ENCODE measurements at places on chromosomes 2 and 18.

- no peak for DNase-seq
Observed at GRCh38 chr2:64296695-64297346, 152.6 kb upstream of the PELI1 start.

GRCh38 chr2:166513952-166514351, 19.9 kb upstream of the SCN7A start:
- DNase-seq, result no peak

DNA sequence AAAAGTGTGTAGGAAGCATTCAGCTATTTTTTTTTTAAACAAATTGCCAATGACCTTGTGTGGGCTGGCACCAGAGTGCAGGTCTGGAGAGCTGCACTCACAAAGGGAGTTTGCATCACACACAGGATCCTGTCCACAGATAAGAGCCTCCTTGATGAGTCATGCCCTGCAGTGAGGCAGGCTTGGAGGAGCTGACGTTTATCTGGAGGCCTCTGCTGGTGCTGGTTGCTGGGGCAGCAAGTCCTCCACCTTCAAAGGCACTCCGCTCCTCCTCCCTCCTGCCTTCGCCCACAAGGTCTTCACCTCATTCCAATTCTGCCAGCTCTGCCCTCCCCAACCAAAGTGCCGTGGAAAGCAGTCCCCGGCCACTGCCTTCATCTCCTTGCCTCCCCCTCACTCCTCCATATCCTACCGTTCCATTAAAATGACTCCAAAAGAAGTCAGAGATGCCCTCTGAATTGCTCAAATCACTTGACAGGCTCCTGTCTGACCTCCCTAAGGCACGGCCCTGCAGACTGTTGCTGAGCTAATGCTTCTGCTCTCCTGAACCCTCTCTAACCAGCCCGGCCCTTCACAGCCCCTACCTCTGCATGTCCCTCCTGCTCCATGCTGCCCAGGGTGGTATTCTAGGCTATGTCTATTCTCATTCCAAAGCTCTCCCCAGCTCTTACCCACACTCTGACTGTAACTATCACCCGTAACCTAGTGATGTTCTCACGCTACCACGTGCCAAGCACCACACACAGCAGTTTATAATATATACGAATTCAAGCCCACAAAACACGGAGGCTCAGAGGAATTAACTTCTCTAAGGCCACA, 30.9 kb downstream of the LONRF2 start:
- peak; percentile 87 for DNase-seq

- no peak for DNase-seq
Observed at GRCh38 chr2:166671235-166671634, 177.2 kb upstream of the SCN7A start.

DNA sequence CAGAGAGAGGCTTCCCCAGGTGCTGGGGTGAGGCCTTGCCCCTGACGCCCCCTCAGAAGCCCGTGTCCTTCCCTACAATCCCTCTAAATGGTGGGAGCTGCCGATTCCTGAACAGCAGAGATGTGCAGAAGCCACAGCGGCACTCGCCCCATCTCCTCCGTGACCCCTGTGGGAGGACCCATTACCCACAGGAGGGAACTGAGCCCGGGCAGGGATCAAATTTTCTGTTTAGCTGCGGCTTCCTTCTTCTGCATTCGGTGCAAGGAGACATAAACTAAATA, 181.2 kb upstream of the RAB6C start:
- DNase-seq, result no peak

- DNase-seq, result no peak
Observed at GRCh38 chr18:48044944-48045343, 114.5 kb upstream of the SMAD2 start.

DNA sequence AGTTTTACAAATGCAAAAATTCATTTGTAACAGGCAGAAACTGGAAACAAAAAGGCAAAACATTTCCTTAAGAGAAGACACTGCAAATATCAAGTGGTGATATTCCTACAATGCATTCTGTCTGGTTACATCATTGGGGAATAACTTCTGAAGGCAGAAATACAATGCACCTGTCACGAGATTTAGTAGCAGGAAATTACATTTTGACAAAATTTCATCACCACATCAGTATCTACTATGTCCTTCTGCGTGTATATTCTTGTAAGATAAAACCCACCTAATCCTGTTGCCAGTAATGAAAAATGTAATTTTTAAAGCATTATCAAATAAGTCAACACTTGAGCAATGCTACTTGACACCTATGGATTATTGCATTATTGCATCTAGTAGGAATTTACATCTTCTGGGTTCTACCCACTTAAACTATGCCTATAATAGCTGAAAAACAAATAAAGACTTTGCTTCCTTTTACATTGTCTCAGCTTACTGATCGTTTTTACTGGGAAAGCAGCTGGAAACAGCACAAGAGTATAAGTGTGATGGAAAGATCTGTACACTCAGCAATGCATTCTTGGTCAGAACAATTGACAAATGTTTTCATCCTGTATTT, 59.5 kb downstream of the IRS1 start:
- no peak for DNase-seq

GRCh38 chr2:121359170-121359569, 74.2 kb upstream of the TFCP2L1 start:
- DNase-seq, result no peak

DNA sequence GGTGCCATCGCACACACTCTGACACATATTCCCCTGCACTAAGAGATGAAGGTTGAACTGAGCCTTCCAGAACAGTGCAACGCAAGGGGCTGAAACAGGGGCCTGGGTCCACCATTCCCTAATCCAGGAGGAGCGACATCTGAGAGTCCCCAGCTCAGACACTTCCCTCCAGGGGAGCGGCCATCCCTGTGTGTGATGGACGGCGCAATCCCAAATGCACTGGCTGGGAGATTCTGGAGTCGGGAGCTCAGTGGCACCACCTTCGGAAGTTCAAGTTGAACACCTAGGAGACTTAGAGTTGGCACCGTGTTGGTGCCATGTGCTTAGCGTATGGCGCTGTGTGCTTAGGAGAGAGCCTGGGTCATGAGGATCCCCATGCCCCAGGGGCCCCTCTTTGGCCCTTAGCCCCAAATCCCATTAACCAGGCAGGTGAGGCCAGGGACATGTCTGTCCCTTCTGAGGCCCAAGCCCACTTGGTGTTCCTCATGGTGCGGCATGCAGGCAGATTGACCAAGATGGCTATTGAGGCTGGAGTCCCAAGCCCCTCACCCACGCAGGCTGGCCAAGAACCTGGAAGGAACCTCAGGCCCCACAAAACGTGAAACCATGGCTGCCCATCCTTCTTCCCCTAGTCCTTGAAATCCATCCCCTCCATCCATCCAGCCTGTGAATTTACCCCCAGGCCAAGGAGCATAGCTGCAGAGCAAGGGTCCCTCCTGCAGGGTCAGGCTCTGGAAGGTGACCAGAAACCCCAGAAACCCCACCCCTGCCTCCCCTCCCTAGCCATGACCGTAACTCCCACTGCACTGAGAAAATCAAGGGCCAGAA, 114.1 kb upstream of the OTOS start:
- DNase-seq, result no peak

GRCh38 chr2:8568543-8569302, 113.1 kb upstream of the ID2 start:
- DNase-seq, result no peak

- no peak for DNase-seq
Observed at GRCh38 chr2:2806711-2807110, 475.6 kb upstream of the MYT1L start.

DNA sequence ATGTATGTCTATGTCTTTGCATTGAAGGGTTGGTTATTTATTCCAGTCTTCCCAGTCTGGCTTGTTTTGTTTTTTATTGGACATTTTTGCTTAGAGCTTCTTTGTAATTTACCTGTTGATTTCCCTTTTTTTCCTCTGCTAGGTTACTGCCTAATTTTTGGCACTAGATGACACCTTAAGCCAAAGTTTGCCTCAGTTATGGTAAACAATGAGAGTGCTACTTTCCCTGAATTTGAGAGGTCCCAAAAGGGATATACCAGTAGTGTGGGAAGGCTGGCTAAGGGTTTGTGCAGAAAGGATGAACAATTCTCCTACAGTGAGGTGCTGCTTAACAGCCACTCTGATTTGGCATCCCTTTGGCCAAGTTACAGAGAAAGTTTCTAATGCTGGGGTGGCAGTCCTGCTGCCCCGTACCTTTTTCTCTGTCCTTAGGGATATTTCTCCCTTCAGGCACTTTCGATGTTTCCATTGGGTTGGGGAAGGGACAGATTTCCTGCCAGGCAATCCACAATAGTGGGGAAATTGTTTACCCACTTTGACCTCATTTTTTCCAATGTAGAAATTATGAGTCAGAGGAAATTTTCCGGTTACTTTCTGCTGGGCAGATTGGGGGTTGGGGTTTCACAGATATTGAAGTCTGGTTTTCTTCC, 354.9 kb downstream of the PTPRM start:
- no peak for DNase-seq

GRCh38 chr2:133525613-133526529, 42.4 kb downstream of the NCKAP5 start:
- DNase-seq, result no peak

DNA sequence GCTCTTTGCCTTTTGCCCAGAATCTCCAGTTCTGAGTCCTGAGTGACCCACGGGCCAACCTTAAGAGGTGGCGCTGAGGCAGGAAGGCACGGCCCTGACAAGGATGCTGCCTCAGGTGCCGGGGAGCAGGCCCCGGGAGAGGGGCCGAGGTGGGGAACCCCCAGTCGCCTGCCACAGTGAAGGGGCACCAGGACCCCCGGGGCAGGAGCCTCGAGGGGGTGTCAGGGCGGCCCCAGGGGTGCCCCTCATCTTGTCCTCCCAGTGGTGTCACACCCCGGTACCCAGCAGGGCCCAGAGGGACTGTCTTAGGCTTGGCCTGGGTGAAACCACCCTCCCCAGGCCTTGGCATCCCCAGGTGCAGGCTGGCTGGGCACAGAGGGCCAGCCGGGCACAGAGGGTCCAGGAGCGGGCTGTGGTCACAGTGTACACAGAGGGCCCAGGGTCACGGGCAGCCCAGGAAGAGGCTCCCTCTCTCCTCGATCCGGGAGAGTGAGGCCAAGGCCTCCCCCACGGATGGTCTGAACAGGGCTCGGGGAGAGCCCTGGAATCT, 1.0 kb downstream of the PDCD1 start:
- no peak for DNase-seq

GRCh38 chr18:36451454-36452251, 154.1 kb downstream of the FHOD3 start:
- DNase-seq, result no peak

DNA sequence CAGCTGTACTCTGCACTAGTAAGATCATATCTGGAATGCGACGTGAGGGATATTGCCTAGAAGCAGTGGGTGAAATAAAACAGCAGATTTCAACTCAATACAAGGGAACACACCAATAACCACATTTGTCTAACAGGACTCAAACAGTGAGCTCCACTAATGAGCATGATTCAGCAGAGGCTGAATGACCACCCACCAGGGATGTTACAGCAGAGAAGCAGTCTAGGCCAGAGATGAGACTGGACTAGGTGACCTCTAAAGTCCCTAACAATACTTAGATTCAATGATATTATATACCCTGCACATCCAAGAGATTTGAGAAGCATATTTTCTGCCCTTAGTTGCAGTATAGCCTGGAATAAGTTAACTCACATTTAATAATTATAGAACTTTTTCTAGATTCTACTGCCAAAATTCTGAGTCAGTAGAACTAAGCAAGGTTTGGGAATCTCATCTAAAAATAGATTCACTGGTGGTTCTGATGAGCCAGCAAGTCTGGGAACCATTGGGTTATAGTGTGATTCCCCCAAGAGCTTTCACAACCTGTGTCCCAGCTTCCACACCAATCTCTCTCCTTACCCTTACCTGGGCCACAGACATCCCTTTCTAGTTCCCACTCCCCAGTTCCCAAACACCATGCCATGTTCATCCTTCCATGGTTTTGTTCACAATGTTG, 6.3 kb downstream of the THOC1 start:
- DNase-seq, result no peak

DNA sequence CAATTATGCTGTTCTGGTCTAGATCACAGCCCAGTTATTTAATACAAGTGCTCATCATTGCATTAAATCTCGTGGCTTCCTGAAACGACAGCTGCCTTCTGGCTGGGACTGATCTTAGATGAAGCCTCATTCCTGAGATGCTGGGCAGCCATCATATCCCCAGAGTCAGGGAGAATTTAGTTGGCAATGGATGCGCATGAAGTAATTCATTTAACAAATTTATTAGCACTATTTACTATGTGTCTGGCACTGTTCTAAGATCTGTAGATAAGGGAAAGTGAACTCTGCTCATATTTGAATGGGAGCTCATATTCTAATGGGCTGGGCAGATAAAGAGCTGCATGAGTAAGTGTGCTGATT, 244.7 kb downstream of the KCNS3 start:
- no peak for DNase-seq

GRCh38 chr2:16466133-16466820, 199.4 kb downstream of the CYRIA start:
- no peak for DNase-seq

DNA sequence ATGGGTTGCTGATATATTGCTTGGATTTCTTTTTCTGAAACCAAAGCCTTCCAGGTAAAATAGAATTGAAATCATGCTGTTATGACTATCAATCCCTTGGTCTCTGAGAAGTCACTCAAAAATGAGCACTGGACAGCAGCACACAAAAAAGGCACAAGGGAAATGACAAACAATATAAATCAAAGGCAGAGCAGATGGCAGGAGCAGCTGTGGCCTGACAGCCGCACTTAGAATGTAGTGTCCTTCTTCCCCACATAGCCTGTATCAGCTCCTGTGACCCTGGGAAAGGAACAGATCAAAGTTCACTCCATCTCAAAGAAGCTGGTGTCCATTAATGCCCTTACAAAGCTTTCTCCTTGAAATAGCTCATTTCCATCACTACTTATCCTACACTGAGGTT, 326.7 kb downstream of the SUCLG1 start:
- no peak for DNase-seq

- DNase-seq, result no peak
Observed at GRCh38 chr2:14535156-14535555, 97.4 kb upstream of the LRATD1 start.

DNA sequence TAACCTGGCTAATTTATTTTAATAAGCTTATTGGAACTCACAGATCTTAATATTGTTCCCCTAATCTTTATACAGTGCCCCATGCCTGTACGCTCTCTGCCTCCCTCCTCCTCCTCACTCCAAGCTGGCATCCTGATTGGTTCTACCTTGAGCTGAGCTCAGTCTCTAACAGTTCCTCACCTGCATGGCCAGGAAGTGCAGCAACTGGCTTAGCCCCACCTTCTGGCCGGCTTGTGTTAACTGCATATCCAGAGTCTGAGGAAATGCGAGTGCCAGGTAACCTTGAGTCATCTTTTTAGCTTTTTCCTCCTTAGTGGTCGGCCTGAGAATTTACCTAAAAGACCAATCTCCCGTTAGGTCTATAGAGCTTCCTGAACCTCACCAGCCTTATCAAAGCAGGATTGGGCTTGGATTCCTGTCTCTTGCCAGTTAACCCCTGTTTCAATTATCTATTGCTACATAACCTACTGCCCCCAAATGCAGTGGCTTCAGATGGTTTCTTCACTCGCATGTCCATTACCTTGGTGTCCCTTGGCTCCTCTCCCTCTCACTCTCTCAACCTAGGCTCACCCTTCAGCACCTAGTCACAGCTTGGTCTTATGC, 89.5 kb upstream of the STK39 start:
- DNase-seq, result peak; percentile 7
